ENCODE measurements at places on chromosomes 2 and 18.
A peak's percentile ranks its signal among the peaks of the same experiment; 100 is the strongest.

DNA sequence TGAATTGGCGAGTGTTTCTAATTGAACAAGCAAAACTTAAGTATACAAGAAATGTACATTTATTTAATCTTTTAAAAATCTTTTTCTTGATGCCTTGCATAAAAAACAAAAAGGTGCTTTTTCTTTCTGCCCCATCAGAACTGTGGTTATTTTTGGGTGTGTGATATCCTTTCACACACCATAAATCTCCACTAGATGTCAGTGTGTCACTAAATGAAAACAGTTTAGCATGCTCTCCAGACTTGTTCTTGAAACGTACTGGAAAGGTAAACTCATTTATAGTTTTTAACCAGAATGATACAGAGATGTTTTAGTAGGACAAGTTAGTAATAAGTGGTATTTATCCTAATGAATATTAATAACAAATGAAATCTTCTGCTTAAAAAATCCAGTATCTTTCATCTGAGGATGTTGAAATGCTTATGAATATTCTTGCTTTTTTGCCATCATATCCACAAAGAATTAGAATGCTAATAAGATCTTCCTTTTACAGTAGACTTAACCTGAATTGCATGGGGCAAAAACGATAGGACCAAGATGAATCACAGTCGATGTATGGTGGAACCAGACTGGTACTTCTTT lies 96.8 kb downstream of the UBE2E3 start:
- DNase-seq = peak; percentile 52

GRCh38 chr2:122070241-122070731 lies 314.8 kb downstream of the TSN start:
- DNase-seq = peak; percentile 40

DNA sequence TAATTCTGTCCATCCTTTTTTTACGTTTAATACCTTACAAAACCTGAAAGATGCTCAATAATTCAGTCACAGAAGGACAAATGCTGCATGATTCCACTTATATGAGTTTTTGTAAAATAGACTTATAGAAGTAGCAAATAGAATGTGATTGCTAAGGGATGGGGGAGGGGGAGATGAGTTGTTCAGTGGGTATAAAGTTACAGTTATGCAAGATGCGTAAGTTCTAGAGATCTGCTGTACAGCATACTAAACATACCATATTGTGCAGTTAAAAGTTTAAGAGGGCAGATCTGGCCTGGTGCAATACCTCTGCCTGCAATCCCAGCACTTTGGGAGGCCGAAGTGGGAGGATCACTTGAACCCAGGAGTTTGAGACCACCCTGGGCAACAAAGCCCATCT lies 78.8 kb downstream of the TET3 start:
- no peak for DNase-seq

DNA sequence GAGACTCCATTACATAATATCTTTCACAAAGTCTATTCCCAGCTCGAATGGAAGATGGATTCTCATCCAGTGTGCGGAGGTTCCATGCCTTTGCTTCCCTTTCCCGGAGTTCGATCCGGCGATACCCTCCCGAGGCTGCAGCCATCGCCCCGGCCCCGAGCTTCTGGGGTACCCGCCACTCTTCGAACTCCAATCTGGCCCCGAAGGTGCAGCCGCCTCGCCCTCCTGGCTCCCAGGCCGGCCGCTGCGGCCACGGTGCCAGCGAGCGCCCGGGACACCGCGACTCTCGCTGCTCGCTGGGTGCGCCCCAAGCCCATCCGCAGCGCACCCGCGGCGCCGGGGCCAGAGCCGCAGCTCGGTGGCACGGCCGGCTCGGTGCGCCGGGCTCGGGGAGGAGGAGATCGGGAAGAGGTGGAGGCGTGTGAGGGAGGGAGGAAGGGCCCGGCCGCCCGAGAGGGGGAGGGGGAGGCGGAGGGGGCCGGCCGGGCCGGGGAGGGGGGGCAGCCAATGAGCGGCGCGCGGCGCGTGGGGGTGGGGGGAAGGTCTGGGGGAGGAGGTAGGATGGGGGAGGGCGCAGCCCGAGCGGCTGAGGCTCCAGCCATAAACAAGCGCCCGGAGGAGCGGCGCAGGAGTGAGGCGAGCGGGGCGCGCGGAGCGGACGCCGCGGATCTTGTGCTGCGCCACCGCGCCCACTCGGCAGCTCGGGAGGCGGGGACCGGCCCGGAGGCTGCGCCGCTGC lies at the start of gene CRIM1:
TSS of gene CRIM1 (plus strand) at position 628 of the 739 bp plus-strand sequence. CDS start 515 bp downstream, outside the sequence.
- peak; percentile 93 for DNase-seq

GRCh38 chr2:189751080-189751658 lies 11.4 kb downstream of the OSGEPL1 start:
- DNase-seq = peak; percentile 52

DNA sequence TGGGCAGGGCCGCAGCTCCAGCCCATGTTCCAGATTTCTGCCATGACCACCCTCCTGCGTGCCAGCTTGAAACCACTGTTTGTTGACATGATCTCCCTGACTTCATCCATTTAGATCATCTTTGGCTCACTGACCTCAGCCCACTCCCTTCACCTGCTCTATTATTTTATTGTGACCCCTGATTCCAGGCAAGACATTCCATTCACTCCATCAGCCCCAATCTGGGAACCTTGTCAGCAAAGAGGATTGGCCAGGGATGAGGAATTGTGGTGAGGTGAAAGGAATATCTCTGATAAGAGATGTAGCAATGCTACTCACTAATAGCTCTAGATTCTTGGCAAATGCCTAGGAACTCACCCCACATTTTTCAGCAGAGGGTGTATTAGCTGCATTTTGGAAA lies 174.2 kb downstream of the TMEM247 start:
- no peak for DNase-seq

GRCh38 chr2:47070920-47071824 lies 83.9 kb downstream of the STPG4 start:
- DNase-seq = peak; percentile 59

DNA sequence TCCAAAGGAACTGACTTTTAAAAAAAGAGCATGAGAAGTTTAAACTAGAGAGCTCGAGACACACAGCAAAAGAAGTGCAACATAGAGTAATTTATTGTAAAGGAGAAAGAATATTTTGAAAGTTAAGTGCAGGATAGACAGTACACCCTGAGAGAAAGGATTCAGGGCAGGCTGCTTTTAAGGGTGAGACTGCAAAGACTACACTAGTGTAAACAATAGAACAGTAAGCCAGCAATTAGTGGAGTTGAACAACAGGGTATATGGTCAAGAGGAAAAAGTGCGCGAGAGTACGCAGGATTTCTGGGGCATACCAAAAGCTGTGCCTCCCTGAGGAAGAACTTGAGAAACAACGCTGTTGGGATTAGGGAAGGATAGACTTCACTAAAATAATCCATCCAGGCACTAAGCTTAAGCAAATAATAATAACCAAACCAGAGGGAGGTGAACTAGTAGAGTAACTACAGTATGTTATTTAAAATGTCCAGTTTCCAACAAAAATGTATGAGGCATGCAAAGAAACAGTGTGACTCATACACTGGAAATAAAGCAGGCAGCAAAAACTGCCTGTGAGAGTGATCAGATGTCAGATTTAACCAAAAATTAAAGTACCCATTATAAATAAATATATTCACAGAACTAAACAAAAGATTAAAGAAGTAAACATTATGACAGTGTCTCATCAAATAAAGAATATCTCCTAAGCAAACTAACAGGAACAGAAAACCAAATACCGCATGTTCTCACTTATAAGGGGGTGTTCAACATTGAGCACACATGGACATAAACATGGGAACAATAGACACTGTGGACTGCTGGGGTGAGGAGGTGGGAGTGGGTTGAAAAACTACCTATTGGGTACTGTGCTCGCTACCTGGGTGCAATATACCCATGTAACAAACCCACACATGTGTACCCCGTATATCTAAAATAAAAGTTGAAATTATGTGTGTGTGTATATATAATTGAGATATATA lies 40.5 kb upstream of the EMILIN2 start:
- DNase-seq = peak; percentile 40

DNA sequence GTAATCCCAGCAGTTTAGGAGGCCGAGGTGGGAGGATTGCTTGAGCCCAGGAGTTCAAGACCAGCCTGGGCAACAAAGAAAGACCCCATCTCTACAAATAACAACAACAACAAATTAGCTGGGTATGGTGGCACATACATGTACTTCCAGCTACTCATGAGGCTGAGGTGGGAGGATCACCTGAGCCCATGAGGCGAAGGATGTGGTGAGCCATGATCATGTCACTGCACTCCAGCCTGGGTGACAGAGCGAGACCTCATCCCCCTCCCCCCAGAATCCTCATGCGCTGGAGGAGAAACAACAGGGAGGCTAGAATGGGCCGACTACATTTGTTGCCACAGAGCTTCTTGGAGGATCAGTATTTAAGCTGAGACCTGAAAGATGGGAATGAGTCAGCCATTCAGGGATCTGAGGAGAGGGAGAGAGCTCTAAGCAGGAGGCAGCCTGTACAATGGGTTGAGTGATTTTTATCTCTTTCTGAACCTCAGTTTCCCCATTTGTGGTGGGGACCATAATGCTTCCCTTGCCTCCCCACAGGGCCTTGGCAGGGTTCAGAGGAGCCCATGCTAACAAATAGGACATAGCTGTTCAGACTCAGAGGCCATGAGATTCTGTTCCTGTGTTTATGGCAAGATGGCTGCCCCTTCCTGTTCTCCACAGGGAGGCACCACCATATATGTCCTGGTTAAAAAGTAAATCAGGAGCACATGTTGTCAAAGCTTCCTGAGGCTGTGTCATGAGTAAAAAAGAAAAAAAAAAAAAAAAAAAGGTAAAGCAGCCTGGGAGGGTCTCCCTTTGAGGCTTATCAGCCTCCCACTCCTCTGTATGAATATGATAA lies 131.4 kb upstream of the HAAO start:
- DNase-seq = no peak

GRCh38 chr2:195027947-195028346 lies 629.1 kb upstream of the SLC39A10 start:
- no peak for DNase-seq

- no peak for DNase-seq
Observed at GRCh38 chr18:42072407-42072806, 117.4 kb downstream of the PIK3C3 start.

DNA sequence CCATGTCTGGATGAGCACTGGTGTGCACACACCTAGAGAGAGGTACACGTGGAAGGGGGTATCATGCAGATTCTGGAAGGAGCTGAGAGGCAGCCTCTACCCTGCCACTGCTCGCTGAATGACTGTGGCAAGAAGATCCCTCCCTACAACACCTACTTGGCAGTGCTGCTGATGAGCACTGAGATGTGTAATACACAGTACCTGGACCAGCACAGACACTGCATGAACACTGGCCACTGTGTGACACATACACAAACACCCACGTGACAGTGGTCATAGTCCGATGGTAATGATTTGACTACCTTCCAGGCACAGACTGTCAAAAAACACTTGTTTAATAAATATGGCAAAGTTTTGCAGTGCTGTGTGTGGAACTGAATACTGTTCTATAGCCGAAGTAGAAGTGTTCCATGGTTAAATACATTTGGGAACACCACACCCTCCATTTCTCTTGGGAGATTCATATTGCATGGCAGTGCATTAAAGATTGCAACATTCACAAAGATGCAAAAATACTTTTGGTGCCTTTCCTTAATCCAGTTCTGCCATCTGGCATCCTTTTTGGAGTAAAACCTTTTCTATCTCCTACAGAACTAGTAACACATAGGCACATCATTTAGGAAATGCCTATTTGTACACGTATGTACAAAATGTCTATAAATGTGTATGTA lies 29.6 kb downstream of the MRPS5 start:
- no peak for DNase-seq

- DNase-seq = peak; percentile 44
Observed at GRCh38 chr2:18749912-18750526, 160.7 kb upstream of the NT5C1B start.

GRCh38 chr2:58620896-58621295 lies 379.8 kb upstream of the FANCL start:
- DNase-seq = no peak

DNA sequence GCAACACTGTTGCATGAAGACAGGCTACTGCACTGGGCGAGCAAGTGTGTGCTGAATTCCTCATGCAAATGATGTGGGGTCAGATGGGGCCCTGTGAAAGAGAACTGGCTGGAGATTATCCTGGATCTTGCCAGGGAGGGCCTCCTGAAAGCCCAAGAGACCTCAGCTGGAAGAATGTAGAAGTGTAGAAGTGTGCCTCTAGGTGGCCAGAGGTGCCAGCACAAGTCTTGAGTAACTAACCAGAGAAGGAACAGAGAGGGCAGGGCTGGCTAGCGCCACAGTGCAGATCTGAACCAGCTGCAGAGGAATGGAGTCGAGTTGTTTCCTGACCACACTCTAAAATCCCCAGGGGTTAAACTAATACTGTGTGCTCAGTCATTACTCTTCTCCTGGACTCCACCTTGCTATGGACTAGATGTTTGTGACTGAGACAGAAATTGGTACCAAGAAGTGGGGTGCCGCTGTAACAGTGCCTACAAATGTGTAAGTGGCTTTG lies 399.3 kb downstream of the LRATD1 start:
- no peak for DNase-seq

DNA sequence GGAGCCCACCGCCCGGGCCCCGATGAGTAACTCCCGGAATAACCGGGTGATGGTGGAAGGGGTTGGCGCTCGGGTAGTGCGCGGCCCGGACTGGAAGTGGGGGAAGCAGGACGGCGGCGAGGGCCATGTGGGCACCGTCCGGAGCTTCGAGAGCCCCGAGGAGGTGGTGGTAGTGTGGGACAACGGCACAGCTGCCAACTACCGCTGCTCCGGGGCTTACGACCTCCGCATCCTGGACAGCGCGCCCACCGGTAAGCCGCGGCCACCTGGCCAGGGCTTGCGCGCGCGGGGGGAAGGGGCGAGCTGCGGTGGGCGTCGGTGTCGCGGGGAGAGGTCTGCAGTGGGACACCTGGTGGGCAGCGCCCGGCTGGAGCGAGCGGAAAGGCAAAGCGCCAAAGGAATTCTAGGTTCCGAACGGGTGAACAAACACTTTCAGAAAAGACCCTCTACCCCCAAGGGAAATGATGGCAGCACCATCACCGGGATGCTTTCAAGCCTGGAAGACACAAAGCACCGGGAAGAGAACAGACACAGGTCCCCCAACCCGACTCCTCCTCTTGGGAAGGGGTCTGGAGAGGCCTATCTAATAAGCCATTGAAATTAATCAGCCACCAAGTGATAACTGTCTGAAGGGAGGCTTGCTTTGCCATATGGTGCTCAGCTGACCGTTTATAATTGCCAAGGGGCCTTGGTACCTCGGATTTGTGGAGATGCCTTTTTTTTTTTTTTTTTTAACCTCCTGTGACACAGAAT lies 1.1 kb downstream of the MIB1 start:
- DNase-seq = peak; percentile 34

GRCh38 chr2:126303113-126303512 lies 352.8 kb upstream of the GYPC start:
- DNase-seq = no peak

- no peak for DNase-seq
Observed at GRCh38 chr2:224492531-224492930, 90.6 kb upstream of the FAM124B start.

GRCh38 chr18:62523255-62523588 lies 397 bp downstream of the ZCCHC2 start:
- no peak for DNase-seq

GRCh38 chr2:154995361-154995760 lies 296.9 kb downstream of the KCNJ3 start:
- DNase-seq = no peak

GRCh38 chr2:24885221-24886125 lies 34.6 kb downstream of the ADCY3 start:
- peak; percentile 3 for DNase-seq

- no peak for DNase-seq
Observed at GRCh38 chr2:121492409-121492808, 38.3 kb upstream of the RNU4ATAC start.

- no peak for DNase-seq
Observed at GRCh38 chr2:171009386-171009785, 80.3 kb downstream of the GORASP2 start.

- DNase-seq = no peak
Observed at GRCh38 chr2:70710038-70710690, 57.8 kb downstream of the ADD2 start.

- DNase-seq = no peak
Observed at GRCh38 chr2:11652553-11652952, 17.4 kb downstream of the NTSR2 start.

All from AG20443 (cell line).